Right renal cortex interstitium (tissue), 3 donors: ENCODE measurements at places on chromosomes 5 and 9. TPM values are rescaled to one million over a fixed set of nuclear protein-coding genes. Genes with fewer than 3 reads are reported as not detected.

The SPOCK1 gene
- polyA plus RNA-seq: 8.2 TPM

The SMIM27 gene
- polyA plus RNA-seq: 13.9 TPM

The CKMT2 gene
- polyA plus RNA-seq: 4.6 TPM

The CTSL gene
- 204 TPM for polyA plus RNA-seq
